ENCODE measurements at places on chromosomes 5 and 9.

GRCh38 chr9:21856301-21857094, 54.1 kb downstream of the MTAP start:
- no peak for DNase-seq

DNA sequence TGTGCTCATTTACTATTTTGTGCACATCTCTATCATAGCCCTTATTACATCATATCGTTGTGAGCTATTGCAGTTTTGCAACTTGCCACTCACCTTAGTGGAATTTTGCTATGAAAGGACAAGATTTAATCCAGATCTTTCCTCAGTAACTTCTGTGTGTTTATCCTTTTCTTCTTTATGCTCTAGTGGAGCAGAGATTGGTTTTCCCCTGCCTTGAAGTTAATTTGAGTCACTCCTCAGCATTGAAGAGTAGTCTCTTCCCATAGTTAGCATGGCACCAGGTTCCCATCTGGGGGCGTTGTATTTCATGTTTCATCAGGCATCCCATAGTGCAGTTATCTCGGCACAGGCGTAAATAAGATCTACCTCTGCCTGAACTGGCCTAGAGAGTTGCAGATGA, 510.4 kb downstream of the PSAT1 start:
- no peak for DNase-seq

DNA sequence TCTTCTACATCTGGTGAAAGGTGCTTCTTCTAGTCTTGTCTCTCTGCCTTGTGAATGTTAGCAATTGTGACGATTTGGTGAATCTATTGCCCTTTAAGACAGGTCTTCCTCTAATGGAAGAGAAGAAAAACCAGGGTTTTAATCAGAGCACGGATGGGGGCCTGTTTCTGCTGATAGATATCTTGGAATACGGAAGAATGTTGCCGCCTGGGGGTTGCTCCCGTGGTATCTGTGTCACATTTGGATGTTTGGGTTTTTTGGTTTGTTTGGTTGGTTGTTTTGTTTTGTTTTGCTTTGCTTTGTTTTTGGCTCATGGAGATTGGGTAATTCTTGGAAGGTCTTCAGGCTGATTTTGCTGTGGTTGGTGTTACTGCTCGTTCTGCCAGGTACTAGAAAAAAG, 9.7 kb upstream of the SLC1A3 start:
- DNase-seq, result no peak

- DNase-seq, result no peak
These were observed 23.6 kb downstream of the MARCHF6 start for GRCh38 chr5:10377081-10377480.

- DNase-seq, result no peak
These were observed 184.5 kb upstream of the PTGER4 start for GRCh38 chr5:40495237-40495635.

DNA sequence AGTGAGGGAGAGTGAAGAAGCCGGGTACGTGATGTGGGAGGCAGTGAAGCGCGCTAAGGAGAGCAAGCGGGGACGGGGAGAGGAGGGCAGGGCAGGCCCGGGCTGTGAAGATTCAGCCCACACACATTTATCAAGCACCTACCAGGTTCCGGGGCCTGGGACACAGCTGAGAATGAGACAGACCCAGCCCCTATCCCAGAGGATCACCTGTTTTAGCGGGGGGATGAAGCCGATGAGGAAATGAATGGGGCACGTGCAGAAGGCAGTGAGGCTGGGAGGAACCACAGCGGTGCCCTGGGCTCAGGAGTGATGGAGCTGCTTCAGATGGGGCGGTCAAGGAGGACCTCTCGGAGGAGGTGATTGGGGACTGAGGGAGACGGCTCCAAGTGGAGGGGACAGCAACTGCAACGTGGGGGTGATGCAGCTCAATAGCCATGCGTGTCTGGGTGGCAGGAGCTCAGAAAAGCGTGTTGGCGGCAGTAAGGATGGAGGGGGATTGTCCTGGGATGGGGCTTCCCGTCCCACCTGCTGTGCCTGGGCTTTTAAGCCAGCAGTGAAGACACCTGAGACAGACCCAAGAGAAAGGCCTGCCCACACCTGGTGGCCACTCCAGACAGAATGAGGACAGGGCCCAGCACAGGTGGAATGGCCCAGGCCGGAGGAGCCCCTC, 77.5 kb upstream of the UNC5A start:
- DNase-seq, result no peak

DNA sequence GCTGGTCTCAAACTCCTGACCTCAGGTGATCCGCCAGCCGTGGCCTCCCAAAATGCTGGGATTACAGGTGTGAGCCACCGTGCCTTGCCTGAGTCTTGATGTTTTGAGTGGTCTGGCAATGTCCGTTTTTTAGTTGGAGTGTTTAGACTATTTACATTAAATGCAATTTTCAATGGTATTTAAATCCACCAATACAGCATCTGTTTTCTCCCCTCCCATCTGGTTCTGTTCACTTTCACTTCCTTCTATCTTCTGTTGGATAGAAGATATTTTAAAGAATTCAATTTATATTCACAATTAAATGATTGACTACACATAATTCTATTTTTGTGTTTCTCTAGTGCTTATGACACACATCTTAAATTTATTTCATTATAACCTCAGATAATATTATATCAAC, 26.0 kb upstream of the PCAT7 start:
- no peak for DNase-seq

DNA sequence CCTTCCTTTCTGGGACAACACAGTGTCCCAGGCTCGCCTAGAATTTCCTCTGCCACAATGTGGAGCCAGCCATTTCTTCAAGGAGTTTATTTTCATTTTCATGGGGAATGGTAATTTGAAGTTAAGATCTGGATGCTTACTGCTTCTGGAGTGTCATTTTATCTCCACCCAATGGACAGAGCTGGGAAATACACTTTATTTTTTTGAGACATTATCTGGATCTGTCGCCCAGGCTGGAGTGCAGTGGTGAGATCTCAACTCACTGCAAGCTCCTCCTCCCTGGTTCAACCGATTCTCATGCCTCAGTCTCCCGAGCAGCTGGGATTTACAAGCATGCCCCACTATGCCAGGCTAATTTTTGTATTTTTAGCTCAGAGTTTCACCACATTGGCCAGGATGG, 12.7 kb upstream of the THG1L start:
- no peak for DNase-seq

DNA sequence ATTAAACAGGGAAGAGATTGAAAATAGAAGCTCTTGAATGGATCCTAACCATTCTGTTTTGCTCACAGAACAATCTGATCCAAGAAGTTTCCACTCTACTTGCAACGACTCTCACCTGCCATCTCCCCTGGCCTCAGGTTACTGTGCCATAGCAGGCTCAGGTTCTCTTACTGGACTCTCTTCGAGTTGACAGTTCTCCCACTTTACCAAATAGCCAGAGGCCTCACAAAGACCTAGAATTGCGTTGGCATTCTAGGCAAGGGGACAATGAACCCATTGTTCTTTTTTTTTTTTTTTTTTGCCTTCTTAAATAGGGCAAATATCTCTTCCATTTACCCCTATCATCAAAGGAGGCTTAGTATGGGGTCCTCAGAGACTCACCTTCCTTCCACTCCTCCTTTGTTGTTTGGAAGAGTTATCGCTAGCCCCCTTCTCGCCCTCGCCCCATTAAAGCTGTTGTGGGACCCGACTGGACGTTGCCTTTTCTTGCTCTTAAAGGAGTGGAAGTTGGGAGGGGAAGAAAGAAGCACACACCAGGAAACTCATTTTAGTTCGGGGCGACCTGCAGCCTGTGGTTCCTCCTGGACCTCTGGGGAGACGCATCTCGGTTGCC, 688 bp upstream of the PLPPR1 start:
- DNase-seq, result no peak

GRCh38 chr5:118295045-118295444, 693.3 kb downstream of the DTWD2 start:
- DNase-seq, result no peak

- DNase-seq, result no peak
These were observed 212.0 kb downstream of the RAB3C start for GRCh38 chr5:58794875-58795274.

DNA sequence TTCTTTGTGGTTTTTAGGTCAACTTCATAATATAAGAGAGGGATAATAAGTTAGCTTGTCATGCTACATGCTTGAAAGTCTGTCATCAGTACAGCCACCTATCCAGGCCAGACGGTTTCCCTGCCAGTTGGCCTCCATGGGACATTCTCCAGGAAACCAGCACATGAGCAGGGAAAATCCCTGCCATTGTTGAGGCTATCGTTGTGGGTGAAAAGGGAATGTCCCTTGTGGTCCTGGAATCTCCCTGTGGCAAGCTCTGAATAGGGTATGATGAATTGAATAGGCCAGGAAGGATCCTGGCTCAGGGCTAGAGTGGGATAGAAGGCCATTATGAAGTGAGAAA, 12.3 kb downstream of the F2RL1 start:
- no peak for DNase-seq

DNA sequence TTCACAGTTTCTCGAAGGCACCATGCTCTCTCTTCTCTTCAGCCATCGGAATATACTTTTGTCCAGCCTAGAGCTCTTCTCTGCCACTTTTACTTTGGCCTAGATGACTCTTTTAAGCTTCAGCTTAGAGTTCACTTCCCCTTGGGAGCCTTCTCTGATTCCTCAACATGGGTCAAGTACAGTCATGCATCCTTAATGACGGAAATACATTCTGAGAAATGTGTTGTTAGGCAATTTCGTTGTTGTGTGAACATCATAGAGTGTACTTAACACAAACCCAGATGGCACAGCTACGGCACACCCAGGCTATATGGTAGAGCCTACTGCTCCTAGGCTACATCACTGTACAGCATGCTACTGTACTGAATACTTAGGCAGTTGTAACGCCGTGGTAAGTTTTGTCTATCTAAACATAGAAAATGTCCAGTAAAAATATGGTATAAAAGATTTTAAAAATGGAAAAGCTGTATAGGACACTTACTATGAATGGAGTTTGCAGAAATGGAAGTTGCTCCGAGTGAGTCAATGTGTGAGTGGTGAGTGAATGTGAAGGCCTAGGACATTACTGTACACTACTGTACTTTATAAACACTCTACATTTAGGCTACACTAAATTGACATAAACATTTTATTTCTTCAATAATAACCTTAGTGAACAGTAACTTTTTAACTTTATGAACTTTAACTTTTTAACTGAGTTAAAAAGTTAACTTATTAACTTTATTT, 15.1 kb upstream of the TNFSF15 start:
- no peak for DNase-seq

GRCh38 chr5:39072925-39073766, 1.1 kb downstream of the RICTOR start:
- peak; percentile 14 for DNase-seq

DNA sequence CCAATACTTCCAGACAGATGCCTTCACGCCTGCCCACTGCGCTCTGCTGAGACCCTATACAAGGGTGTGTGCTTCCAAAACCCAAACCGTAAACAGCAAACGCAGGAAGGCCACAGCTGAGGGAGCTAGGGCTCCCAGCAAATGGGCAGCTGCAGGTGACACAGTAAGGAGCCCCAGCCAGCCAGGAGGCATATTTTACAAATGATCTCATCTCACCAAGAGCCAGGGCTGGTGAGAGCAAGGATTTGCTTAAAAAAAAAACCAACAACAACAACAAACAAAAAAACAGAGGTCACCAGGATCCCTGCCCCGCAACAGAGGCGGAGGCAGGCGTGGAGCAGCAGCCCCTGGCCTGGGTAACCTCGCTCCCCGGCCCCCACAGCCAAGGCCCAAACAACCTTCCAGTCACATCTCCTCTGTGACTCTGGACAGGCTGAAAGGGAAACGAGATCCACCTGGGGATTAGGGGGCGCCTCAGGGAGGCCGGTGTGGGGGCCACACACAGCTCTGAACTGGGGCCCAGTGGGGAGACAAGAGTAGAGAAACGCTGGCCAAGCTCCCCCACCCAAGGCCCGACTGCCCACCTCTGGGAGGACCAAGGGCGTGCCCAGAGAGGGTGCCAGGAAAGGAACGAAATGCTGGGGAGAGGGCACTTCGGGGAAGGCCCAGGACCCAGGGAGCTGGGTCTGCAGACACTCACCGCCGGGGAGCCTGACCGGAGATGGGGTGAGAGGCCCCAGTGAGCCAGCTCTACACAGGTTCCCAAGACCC, 3.3 kb downstream of the NACC2 start:
- DNase-seq, result no peak

DNA sequence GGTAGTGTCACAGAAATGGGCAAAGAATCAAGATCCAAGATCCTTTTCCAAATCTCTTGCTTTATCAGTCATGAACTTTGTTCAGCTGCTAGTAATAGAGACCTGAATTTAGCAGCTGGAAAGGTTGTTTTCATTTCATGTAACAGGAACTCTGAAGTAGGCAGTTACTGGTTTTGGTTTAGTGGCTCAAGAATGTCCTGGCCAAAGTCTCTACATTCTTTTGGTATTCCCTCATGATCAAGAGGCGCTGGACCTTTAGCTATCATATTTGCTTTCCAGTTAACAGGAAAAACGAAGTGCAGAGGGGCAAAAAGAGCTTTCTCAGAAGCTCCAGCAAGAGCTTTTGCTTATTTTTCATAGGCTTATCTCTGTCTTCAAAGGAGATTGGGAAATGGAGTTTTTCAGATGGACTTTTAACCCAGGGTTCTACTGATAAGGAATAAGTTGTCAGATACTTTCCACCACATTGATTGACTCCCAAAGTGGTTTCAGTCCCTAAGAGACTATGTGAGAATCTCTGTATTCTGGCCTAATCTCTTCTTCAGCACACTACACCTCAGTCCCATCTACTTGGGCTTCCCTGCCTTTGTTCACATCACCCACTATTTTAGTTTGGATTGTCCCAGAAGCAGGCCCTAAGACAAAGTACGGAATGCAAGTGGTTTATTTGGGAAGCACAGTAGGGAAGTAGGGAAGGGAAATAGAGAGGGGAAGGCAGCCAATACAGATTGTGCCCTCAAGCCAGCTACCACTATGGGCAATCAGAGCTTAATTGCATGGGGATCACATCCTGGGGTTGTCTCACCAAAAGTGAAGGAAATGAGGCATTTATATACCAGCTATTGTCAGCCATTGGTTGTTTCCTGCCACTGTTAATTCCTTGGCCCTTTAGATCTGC, 359.3 kb downstream of the LRRC70 start:
- DNase-seq, result no peak

GRCh38 chr9:99851500-99851822, 29.8 kb downstream of the NR4A3 start:
- DNase-seq, result no peak

DNA sequence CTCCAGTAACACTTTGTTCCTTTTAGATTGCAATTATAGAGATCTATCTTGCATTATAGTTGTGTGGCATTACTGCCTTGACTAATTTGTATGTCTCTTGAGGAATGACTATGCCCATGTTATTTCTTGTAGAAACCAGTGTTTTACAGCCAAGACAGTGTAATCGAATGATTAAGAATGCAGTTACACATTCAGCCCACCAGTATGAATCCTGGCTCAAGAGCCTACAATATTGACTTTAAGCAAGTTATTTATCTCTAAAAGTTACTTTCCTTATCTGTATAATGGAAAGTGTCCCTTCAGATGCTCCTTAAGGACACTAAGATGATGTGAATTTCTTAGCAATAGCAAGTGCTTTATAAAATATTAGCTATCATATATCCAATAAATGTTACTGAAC, 9.7 kb upstream of the SNX24 start:
- no peak for DNase-seq

GRCh38 chr9:94866770-94867169, 140.3 kb downstream of the AOPEP start:
- DNase-seq, result no peak

All from stimulated activated CD4-positive, alpha-beta T cell treated with anti-CD3 and anti-CD28 coated beads, TNF-alpha, amount 100 ng/mL, for 4 hours (primary cell).